ENCODE measurements at places on chromosomes 16 and 17. TPM values are rescaled to one million over a fixed set of nuclear protein-coding genes. Genes with fewer than 3 reads are reported as not detected.

GRCh38 chr17:17231621-17232302, 5.2 kb downstream of the FLCN start:
- no peak for DNase-seq

DNA sequence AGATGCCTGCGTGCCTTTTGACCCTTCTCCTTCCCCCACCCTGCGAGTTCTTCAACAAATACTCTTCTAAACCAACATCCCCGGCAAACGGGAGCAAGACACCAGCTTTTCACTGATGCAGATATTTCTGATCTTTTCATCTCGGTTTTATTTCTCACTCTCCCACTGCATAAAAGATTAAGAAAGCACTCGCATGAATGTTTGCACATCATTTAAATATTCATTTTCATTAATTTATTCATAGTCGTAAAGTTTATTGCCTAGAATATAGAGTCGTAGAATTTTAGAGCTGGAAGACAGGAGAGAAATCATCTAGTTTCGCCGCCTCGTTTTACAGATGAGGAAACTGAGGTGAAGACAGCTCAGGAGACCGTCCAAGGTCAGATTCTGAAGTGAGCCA, 488.1 kb downstream of the MAF start:
- DNase-seq: no peak

DNA sequence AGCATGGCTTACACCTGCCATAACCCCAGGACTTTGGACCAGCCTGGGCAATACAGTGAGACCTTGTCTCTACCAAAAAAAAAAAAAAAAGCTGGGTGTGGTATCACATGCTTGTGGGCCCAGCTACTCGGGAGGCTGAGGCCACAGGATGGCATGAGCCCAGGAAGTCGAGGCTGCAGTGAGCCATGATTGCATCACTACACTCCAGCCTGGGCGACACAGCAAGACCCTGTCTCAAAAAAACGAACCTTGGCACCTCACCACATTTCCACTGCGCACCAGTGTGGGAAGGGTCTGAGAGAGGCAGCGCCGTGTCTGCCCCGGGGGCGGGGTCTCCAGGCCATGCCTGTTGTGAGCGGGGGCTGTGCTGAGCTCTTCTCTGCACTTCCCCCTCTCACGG, 6.3 kb downstream of the ACSF3 start:
- no peak for DNase-seq

DNA sequence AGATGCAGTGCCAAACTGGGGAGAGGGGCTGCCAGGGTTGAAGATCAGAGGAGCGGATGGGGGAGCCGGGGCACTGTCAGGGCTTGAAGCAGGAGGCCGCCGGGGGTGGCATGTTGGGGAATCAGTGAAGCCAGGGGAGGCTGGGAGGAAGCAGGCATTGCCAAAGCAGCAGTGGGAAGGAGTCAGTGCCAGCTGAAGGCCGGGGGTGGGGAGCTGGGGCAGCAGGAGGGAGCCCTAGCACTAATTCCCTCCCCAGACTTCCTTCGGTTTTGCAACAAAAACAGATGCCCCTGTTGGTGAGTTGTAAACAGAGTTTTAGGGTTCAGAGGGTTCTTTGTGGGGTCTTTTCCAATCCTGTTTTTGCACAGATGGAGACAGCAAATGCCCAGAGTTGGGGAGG, 10.9 kb upstream of the TAC4 start:
- DNase-seq: no peak

- DNase-seq: no peak
These were observed 2.7 kb downstream of the CCL8 start for GRCh38 chr17:34321964-34322363.

GRCh38 chr16:12062343-12063003, 85.9 kb downstream of the SNX29 start:
- no peak for DNase-seq

DNA sequence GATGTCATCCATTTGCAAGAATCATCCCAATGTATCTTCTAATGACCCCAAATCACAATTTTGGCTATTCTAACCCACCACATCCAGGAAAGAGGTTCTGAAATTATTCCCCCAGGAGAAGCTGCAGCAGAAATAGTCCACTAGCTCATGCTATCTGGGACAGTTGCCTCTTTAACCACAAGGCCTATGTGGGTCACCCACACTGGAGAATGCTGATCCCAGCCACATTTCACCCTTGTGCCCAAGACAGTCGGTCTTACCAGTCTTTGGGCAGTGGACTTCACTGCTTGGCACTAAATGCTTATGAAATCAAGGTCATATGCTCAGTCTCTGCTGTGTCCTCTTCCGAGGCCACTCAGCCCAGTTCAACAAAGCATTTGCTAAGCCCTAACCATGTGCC, 27.0 kb downstream of the ABCC12 start:
- DNase-seq: no peak

DNA sequence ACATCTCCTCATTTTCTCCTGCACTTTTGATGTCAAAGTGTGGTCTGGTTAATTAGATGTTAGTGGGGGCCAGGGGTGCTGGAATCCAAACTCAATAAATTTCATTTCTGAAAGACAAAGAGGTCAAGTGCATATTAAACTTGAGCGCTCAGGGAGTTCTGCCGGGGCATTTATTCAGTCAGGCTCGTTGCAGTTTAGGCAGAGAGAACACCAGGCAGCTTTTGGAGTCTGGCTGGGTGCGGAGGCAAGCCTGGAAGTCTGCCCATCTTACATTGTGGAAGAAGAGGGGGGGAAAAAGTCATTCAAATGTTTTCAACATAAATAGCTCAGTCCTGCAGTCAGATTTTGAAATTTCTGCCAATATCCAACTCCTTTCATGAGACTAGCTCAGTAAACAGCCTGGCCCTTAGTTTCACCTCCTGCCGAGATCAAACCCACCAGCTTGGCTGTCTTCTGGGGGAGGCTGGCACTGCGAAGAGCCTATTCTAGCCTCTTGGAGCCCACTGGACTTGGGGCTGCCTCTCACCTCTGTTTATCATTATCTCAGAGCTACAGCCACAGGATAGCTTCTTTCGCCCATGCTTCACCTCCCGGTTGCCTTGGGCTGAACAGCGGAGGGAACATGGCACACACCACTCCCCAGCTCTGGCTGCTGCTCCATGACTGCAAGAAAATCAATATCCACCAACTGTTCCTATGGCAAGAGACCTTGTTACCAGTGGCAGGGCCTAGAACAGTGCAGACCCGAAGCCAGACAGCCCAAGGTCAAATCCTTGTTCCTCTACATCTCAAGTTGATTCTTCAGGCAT, 177.4 kb upstream of the CDH5 start:
- no peak for DNase-seq

- peak; percentile 61 for DNase-seq
These were observed 10.1 kb downstream of the MRM1 start for GRCh38 chr17:36611345-36612072.

DNA sequence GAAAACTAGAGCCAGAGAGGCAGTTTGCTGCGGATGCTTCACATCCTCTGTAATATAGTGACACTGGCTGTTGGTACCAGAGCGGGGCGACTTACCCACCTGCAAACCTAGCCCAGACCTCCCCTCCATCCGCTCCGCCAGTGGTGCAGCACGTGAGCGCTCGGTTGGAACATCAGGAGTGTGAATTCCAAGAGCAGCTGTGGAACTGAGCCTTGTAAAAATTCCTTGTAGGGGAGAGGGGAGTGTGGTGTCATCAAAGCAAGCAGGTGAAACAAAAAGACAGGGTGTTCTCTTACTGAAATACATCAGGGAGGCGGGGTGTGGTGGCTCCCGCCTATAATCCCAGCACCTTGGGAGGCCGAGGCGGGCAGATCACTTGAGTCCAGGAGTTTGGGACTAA, 51.3 kb downstream of the CCDC42 start:
- no peak for DNase-seq

DNA sequence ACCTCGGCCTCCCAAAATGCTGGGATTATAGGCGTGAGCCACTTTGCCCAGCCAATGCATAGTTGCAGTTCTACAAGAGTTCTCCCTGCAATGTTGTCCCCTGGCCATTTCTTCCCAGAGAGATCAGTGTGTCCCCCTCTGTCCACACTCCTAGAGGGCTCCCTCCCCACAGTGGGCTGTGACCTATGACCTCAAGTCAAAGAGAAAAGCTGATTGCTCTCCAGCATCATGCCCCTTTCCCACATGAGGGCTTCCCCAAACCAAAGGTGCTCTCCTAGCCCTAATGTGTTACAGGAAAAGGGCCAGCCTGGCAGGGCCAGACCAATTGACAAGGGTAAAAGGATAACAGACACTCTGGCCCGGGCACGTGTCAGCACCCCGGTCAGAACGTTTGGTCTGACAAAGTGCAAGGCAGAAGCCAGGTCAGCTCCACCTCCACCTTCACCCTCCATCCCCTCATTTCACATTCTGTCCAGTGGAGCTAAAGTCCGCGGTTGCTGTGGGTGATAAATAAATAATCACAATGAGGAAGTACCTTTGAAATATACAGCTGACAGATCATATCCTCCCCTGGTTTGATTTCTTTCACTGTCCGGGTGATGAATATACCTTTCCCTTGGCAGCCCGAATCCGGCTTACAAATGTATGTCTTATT, 17.8 kb downstream of the TTLL6 start:
- DNase-seq: peak; percentile 56

- DNase-seq: peak; percentile 63
These were observed 22.1 kb downstream of the RAI1 start for GRCh38 chr17:17703140-17703919.

DNA sequence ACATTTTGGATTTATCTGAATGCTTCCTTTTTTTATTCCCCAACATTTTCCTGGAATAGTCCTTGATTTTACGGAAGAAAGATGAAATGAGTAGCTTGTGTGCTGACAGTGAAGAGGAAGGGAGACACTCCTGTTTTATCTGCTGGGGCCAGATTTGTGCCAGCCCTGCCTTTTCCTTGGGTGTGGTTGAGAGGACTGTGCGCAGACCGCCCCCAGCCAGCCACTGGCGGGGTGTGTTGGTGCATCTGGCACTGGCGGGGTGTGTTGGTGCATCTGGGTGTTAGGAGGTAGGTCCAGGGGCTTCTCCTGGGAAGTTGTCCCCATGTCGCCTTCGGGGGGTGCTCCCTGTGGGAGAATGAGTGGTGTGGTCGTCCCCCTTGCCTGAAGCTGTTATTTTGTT, 39.5 kb downstream of the RAP1GAP2 start:
- no peak for DNase-seq

- DNase-seq: peak; percentile 26
These were observed 24.8 kb upstream of the CSNK2A2 start for GRCh38 chr16:58222532-58223316.

GRCh38 chr17:17191346-17191792, 14.8 kb downstream of the PLD6 start:
- no peak for DNase-seq

DNA sequence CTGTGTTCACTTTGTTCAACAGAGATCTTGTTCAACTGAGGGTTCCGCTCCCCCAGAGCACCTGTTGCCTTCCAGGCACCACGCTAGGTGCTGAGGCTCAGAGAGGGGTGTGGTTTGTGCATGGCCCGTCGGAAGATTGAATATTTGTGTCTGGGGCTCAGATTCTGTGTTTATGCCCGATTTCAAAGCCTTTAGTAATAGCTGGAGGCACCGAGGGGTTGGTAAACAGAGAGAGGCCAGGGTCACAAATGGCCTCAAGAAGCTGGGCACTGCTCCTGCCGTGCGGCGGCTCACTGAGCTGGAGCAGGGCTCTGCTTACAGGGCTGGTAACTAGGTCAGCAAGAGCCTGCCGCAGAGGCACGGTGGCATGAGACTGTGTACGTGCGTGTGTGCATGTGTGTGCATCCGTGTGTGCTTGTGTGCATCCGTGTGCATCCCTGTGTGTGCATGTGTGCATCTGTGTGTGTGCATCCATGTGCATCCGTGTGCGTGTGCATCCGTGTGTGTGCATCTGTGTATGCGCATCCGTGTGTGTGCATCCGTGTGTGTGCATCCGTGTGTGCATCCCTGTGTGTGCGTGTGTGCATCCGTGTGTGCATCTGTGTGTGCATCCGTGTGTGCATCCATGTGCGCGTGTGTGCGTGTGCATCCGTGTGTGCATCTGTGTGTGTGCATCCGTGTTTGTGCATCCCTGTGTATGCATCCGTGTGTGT, 5.4 kb downstream of the ITGAE start:
- peak; percentile 37 for DNase-seq

- no peak for DNase-seq
These were observed at the start of gene ABCA6 for GRCh38 chr17:69141431-69142174. Gene ABCA6, minus strand, starts transcription at chr17:69141895. Its CDS starts 1,192 bp downstream, at chr17:69140703.

GRCh38 chr16:1709356-1709755, 3.4 kb downstream of the MAPK8IP3 start:
- no peak for DNase-seq

GRCh38 chr17:46935658-46936266, 12.8 kb downstream of the GOSR2 start:
- DNase-seq: no peak

DNA sequence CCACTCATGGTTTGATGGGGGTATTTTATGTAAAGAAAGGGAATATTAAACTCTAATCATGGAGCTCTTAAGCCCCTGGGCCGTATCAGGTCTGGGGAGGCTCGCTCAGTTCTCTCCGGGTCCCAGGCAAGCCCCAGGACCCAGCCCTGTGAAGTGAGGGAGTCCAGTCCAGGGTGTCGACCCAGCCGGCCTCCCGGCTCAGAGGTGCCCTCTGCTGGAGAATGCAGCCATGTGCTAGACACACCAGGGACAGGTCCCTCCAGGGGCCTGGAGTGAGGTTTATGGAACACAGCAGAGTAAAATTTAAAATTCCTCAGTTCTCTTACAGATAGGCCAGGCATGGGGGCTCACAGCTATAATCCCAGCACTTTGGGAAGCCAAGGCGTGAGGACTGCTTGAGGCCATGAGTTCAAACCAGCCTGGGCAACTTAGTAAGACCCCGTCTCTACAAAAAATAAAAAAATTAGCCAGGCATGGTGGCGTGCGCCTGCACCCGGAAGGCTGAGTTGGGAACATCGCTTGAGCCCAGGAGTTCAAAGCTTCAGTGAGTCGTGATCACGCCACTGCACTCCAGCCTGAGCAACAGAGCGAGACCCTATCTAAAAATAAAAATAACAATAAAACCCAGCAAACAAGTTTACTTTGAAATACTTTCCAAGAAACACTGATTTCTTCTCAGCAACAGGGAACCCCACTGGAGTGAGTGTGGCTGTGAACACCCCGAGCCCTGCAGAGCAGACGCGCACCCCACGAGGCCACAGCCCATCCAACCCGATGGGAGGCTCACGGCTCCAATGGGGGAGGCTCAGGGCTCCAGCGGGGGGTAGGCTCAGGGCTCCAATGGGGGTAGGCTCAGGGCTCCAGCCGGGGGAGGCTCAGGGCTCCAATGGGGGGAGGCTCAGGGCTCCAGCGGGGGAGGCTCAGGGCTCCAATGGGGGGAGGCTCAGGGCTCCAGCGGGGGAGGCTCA, 72.2 kb downstream of the ZNF778 start:
- peak; percentile 99 for DNase-seq

Gene FAAP100
- 17.7 TPM for polyA plus RNA-seq

Gene PLCD3
- polyA plus RNA-seq: 105 TPM

Gene SPEM2
- not detected for polyA plus RNA-seq

Gene FBF1
- 17.8 TPM for polyA plus RNA-seq

Gene CMTM3
- 37.2 TPM for polyA plus RNA-seq

Gene NLRP1
- polyA plus RNA-seq: 4.3 TPM

Gene DUSP14
- polyA plus RNA-seq: 36.1 TPM

Gene CCL7
- 0.17 TPM for polyA plus RNA-seq

Gene CDH11
- 1.1 TPM for polyA plus RNA-seq

Gene TMEM88
- polyA plus RNA-seq: 0.33 TPM

Gene ZCCHC14
- 6.5 TPM for polyA plus RNA-seq

Gene CEMP1
- not detected for polyA plus RNA-seq
